Spinal cord (tissue), 10 donors: ENCODE measurements at places on chromosomes 4 and X. TPM values are rescaled to one million over a fixed set of nuclear protein-coding genes. Genes with fewer than 3 reads are reported as not detected.

Gene ARHGAP24
- total RNA-seq: 32.5 TPM

Gene PPEF1
- total RNA-seq: 11.1 TPM

Gene KLHL4
- 11.5 TPM for total RNA-seq

Gene COL4A6
- total RNA-seq: 11.5 TPM

Gene DUSP9
- total RNA-seq: 0.55 TPM

Gene CLDN22
- not detected for total RNA-seq

Gene RNF175
- 7.8 TPM for total RNA-seq

Gene ALB
- 44.9 TPM for total RNA-seq

Gene GLRB
- 70.1 TPM for total RNA-seq

- DNase-seq: peak; percentile 98
- peaks cover 8% of the 10 kb centered on the region for H3K27me3 ChIP-seq
- H3K4me3 ChIP-seq: no peak overlapping the region
- H3K36me3 ChIP-seq: no peaks in the 10 kb centered on the region
Measured at GRCh38 chrX:555725-556666, 74.6 kb upstream of the SHOX start.

DNA sequence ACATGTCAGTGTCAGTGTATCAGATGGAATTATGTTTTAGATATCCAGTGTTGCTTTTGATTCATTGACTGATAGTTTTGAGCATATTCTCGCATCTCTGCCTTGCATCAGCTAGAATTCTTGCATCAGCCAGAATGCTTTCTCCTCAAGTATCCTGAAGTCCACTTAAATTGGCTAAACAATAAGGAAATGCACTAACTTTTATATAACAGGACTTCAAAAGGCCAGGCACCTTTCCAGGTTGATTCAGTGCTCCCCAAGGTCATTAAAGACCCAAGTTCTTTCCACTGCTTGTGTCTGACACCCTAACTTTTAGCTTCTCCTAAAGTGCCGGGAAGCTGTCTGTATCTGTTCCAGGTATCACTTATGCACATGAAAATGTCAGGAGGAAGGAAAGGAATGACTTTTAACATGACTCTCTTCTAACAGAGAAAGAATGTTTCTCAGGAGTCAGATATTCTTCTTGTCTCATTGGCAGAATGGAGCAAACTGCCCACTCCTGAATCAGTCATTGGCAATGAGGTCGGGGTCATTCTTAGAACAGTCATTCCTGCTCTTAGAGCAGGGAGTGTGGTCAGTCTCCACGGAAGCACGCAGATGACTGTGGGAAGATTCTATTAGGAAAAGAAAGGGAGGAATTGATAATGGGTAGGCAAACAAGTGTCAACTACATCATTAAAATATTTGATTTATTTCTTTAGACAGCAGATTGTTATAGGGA lies 92.9 kb upstream of the TLL1 start:
- H3K4me1 ChIP-seq: peaks cover 3% of the 10 kb centered on the region
- no peak for DNase-seq
- H3K4me3 ChIP-seq: no peak overlapping the region
- H3K27ac ChIP-seq: no peak overlapping the region
- no peaks in the 10 kb centered on the region for H3K27me3 ChIP-seq
- no peaks in the 10 kb centered on the region for H3K36me3 ChIP-seq

DNA sequence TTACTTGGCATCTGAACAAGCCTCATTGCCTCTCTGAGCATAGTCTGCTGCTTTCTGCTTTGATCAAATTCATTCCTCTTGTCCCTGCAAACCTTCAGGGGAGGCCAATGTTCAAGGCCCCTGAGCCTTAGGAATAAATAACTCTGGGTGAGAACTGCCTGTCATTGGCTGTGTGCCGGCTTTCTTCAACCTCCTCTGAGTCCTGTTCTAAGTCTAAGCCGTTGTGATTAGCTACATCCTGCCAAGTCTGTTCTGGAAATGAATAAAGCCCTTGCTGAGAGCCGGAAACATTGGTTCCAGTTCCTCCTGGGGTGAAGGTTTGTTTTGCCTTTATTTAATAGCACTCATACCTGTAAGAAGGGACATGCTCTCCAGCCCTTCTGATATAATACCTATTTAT lies 13.8 kb downstream of the RNF4 start:
- H3K27ac ChIP-seq: peak overlapping the region; percentile 17
- peaks cover 19% of the 10 kb centered on the region for H3K4me1 ChIP-seq
- H3K36me3 ChIP-seq: no peaks in the 10 kb centered on the region
- no peak overlapping the region for H3K4me3 ChIP-seq
- H3K27me3 ChIP-seq: no peaks in the 10 kb centered on the region

DNA sequence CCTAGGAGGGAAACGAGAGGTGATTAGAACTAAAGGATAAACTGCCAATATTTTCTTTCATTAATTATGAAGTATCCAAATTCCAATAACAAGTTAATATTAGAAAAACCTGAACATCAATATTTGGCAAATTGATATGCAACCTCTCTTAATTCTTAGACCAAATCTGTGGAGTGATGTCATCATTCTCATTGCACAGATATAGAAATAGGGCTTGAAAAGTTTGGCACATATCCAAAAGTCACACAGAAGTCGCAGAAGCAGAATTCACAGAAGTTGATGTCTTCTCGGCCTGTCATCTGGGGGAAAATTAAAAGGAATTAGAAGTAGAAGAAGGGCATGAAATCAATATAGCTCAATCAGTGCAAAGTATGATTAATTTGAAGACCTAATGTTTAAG lies 36.9 kb downstream of the ENPEP start:
- H3K36me3 ChIP-seq: no peaks in the 10 kb centered on the region
- H3K27me3 ChIP-seq: no peaks in the 10 kb centered on the region
- no peak overlapping the region for H3K4me3 ChIP-seq
- H3K4me1 ChIP-seq: no peaks in the 10 kb centered on the region
- no peak overlapping the region for H3K27ac ChIP-seq

DNA sequence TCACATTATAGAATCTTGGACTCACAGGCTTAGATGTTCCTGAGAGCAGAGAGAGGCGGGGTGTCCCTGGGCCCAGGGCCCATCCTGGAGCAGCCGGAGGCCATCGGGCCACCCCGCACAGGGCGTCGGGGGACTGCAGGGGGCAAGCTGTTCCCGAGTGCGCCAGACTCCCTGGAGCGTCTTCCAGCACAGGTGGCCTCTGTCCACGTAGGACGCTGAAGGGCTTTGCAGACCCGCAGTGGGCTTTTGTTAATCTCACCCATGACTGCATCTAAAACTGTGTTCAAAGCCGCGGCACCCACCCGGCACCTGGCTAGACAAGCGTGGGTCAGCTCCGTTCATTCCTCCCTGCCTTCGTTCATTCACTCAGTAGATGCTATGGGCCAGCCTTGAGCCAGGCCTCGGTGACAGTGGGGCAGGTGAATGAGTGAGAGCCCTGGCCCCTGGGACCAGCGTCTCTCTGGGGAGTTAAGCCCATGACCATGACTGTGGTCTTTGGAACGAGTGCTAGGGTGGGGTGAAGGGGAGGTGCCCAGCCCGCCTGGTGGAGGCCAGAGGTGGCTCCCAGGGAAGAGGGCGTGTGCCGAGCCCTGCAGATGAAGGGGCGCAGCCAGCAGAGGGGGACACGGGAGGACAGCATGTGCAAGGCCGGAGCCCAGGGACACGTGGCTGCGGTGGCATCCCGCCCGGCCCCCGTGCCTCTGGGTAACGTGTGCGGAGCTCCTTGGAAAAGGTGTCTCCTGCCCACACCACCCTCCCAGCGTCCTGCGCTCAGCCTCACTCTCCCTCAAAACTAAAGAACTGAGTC lies 98.3 kb downstream of the HMX1 start:
- no peaks in the 10 kb centered on the region for H3K36me3 ChIP-seq
- H3K27me3 ChIP-seq: no peaks in the 10 kb centered on the region
- DNase-seq: no peak
- peaks cover 5% of the 10 kb centered on the region for H3K4me1 ChIP-seq
- H3K27ac ChIP-seq: no peak overlapping the region
- H3K4me3 ChIP-seq: no peak overlapping the region

DNA sequence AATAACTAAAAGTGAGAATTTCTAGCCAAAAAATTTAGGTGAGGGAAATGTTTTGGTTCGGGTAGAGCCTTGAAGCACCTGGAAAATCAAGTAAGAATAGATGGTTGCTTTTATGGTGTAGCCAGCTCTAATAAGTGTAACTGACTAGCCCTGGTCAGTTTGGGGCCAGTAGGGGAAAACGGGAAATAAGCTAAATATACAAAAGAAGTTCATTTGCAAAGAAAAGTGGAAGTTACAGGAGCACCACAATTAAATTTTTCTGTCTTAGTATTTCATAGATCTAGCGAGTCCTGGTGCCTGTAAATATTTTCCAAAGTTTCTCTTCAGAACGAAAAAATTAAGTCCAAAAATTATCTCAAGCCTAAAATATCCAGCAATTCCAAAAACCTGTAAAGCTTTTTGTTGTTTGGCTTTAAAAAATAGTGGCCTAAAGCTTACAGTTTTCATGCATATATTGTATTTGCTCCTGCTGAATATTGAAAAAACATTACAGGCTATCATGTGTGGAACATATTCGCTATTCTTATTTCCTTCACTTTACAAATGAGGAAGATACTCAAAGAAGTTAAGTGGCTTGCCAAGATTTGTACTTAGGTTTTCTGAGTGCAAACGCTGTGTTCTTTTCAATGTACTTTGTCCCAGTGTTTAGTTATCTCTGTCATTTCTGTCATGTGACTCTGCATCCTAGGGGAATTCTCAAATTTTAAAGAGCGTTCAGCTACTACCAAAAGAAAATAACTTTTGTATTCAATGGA lies 7.3 kb upstream of the PTPN13 start:
- H3K27me3 ChIP-seq: no peaks in the 10 kb centered on the region
- H3K4me3 ChIP-seq: no peak overlapping the region
- H3K27ac ChIP-seq: no peak overlapping the region
- no peaks in the 10 kb centered on the region for H3K4me1 ChIP-seq
- H3K36me3 ChIP-seq: no peaks in the 10 kb centered on the region
- no peak for DNase-seq

DNA sequence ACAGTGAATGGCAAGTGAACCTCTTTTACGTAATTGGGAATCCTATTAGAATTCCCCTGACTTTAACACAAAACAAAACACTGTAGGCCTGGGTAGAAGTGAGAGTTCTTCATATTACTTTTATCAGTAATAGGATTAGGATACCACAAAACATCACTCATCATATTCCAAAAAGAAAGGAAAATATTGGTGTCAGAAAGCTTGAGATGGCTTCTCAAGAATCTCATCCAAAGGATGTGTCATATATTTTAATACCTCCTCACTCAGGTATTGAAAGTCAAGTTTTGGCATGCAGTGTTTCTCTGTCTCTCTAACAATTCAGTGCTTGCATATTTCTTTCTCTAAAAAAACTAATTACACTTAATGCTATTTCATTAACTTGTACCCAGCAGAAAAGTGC lies 173.2 kb downstream of the PDGFC start:
- H3K36me3 ChIP-seq: no peaks in the 10 kb centered on the region
- no peak overlapping the region for H3K27ac ChIP-seq
- no peaks in the 10 kb centered on the region for H3K27me3 ChIP-seq
- no peaks in the 10 kb centered on the region for H3K4me1 ChIP-seq
- DNase-seq: no peak

- DNase-seq: no peak
- H3K27ac ChIP-seq: no peak overlapping the region
- peaks cover 4% of the 10 kb centered on the region for H3K4me1 ChIP-seq
- H3K36me3 ChIP-seq: no peaks in the 10 kb centered on the region
Measured at GRCh38 chr4:26135331-26135730, 185.5 kb upstream of the RBPJ start.

- H3K36me3 ChIP-seq: no peaks in the 10 kb centered on the region
- no peaks in the 10 kb centered on the region for H3K27me3 ChIP-seq
- no peaks in the 10 kb centered on the region for H3K4me1 ChIP-seq
- no peak overlapping the region for H3K27ac ChIP-seq
Measured at GRCh38 chr4:152810715-152811287, 31.0 kb downstream of the ARFIP1 start.

DNA sequence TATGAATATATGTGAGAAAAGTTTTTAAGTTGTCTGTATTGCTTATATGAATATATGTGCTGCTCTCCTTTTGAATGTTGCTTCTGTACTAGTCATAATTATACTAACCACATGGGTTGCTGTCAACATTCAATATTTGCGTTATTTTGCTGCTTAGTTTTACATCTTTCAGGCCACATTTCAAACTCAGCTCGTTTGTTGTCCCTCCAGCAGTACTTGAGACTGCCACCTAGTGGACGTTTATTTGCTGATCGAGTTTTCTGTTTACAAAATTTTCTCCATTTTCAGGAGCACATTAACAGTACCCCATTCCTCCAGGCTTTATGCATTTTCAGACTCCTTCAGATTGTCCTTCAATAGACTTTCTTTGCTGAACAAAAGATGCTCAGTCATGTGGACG lies 75.8 kb downstream of the NUDT11 start:
- no peak for DNase-seq
- no peaks in the 10 kb centered on the region for H3K4me1 ChIP-seq
- no peaks in the 10 kb centered on the region for H3K36me3 ChIP-seq
- no peak overlapping the region for H3K4me3 ChIP-seq
- H3K27me3 ChIP-seq: peaks cover 2% of the 10 kb centered on the region

DNA sequence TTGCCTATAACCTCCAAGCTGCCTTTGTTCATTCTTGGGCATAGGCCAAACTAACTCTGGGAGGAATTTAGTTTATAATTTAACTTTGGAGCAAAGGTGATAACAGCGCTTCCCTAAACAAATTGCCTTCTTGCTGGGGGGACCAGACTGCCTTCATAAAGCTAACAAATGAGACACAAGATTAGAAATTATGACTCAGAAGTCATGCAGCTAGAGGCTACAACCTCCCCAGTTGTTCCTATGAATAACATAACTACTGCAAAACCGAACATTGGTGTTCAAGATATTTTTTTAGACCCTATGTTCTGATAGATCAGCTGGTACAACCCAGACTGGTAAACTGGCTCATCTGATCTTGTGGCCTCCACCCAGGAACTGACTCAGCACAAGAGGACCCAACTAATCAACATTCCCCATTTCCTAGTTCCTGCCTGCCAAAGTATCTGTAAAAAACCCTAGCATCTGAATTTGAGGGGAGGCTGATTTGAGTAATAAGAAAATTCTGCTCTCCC lies 22.0 kb upstream of the TMPRSS11B start:
- H3K27me3 ChIP-seq: no peaks in the 10 kb centered on the region
- no peak overlapping the region for H3K27ac ChIP-seq
- no peak for DNase-seq
- H3K4me3 ChIP-seq: no peak overlapping the region

DNA sequence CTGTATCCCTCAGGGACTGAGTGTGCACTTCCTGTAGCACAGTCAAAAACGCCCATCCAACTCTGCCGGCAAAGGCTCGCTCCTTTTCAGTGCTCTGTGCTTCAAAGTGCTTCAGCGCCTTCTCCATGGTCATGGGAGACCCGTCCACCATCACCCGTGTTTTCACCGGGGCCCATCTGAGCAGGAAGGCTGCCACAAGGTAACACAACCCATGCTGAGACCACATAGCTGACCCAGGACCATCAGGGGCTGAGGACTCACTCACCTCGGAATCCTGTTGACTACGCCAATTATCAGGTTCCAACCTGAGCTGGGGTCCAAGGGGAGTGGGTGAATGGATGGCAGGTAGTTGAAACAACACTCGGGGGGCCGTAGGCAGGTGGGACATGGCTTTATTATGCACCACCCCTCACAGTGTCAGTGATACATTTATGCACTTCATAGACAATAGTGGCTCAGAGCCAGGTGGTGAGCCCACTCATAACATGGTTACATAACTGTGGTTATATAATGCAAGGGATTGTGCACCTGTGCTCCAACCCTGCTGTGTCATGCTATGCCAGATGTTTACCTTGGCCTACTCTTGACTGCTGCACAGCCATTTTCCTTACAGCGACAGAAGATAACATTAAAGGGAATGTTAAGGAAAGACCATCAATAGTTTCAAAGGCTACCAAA lies 227.8 kb downstream of the ADGRL3 start:
- DNase-seq: no peak
- H3K4me3 ChIP-seq: no peak overlapping the region
- no peaks in the 10 kb centered on the region for H3K27me3 ChIP-seq
- peaks cover 5% of the 10 kb centered on the region for H3K36me3 ChIP-seq

GRCh38 chr4:107423677-107424405 lies 296.2 kb downstream of the PAPSS1 start:
- no peaks in the 10 kb centered on the region for H3K27me3 ChIP-seq
- no peaks in the 10 kb centered on the region for H3K4me1 ChIP-seq
- no peak overlapping the region for H3K27ac ChIP-seq
- no peaks in the 10 kb centered on the region for H3K36me3 ChIP-seq
